ENCODE measurements at places on chromosomes 7 and 10.

- DNase-seq, result no peak
Measured at GRCh38 chr10:48771234-48771633, 86.6 kb downstream of the WDFY4 start.

DNA sequence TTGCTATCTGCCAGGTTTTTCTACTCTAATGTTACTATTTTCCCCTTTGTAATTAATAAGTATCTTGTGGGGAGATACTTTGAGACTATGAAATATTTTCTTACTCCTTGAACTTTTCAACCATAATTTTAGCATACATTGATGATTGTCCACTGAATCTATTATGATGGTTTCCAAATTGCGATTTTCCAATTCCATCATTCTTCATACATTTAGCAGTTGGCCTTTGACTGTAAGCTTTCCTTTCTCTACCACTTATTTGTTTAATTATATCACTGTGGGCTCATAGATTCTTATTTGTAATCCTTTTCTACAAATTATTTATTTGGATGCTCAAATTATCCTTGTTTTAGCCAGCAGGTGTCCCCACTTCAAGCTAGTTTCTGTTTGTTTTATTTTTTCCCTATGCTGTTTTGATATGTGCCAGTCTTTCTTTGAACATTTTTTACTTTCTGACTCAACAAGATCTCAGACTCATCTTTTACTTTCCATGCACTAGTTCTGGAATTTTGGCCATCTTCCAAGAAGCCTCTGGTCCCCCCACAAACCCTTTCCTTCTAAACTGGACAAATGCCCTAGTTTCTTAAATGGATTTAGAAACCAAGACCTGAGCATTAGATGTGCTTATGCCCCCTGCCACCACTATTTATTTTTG is 11.4 kb upstream of the MRPS16 start:
- peak; percentile 35 for DNase-seq

DNA sequence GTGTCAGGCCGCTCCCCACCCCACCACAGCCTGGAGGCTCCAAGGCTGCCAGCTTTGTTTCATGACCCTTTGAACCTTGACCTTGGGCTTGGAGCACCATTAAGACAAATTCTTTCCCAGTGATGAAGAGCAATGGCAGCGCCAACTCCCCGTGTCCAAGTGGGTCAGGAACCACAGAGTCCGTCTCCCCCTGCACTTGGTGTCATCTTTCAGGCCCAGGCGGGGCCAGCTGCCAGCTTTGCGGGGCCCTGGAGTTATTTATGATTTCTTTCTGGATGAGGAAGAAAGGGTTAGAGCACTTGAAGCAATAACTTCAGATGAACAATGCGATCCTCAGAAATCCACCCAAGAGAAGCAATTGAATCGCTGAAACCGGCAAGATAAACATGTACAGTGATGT is 110.8 kb downstream of the MYL10 start:
- no peak for DNase-seq

- DNase-seq, result no peak
Measured at GRCh38 chr7:25031007-25031406, 51.0 kb upstream of the OSBPL3 start.

- DNase-seq, result no peak
Measured at GRCh38 chr7:23971031-23971430, 261.0 kb downstream of the STK31 start.

DNA sequence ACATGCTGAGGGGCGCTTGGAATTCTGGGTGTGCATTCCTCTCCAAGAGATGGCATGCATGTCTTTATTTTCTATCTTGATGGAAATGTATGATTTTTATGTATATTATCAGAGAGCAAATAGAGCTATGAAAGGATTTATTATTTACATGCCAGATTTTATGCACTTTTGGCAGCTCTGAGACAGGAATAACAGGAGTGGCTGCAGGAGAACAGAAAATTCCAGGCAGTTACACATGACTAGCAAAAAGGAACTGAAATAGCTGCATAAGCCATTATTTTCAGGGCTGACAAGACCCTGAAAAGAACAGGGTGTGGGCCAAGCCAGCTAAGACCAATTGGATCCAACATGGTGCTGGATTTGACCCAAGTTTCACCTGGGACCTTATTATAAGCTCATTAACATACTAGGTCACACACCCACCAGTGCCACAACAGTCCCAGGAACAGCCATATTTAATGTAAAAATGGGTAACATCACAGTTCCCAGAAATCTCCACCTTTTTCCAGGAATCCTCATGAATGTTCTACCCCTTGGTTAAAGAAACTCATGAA is 43.2 kb upstream of the ACSL5 start:
- DNase-seq, result no peak

DNA sequence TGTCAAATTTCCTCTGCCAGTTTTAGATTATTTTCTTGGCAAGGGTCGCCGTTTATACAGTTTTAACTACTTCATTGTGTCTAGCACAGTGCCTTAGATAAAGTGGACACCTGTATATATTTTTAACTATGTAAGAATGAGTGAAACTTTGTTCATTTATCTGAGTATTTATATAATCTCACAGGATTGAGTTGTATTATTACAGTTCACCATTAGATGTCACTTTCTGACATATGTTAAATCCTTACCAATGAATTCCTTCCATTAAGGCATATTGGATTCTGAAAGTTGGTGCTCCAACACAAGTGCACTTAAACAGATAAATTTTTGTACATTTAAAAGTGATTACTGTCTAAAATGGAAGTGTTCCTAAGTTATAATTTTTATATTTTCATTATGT is 43.0 kb downstream of the ZMYND11 start:
- DNase-seq, result peak; percentile 47

DNA sequence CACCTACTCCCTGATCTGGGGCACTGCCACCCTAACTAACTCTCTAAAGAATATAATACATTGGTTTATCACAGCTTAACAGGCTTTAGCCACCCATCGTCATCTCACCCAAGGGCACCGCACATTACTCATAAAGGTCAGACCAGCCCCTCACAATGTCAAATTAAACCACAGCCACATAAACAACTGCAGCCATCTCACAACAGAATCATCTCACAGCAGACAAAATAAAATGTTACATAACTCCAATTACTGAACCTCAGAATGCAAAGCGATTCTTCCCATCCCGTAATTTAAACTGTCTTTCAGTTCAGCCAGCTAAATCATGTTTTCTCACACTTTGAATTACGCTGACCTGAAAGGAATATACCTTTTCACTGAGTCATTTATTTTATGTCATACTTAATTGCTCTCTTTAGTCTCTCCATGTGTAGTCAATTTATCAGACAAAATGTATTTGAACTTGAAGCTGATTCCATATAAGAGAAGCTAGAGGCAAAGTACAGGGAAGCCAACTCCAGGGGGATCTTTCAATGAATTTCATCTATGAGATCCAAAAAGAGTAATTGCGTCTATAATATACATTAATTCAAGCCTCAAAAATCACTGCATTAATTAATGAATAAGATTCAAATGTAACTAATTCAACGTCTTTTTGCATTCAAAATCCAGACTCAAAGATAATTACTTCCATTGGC is 96.9 kb upstream of the NEBL start:
- no peak for DNase-seq

GRCh38 chr7:79719216-79719615 is 265.7 kb upstream of the MAGI2 start:
- no peak for DNase-seq
